ENCODE measurements at places on chromosomes 16 and 17. TPM values are rescaled to one million over a fixed set of nuclear protein-coding genes. Genes with fewer than 3 reads are reported as not detected.

Gene TEKT5
- total RNA-seq, result 0.57 TPM

Gene EARS2
- total RNA-seq, result 21.6 TPM

Gene KRT20
- not detected for total RNA-seq

Gene ITGB3
- 88.8 TPM for total RNA-seq

Gene JMJD6
- total RNA-seq, result 23.6 TPM

Gene GUCY2D
- 0.19 TPM for total RNA-seq

GRCh38 chr16:64910356-64910755 is 211.5 kb downstream of the CDH11 start:
- no peak overlapping the region for H3K4me3 ChIP-seq
- DNase-seq, result peak; percentile 14
- H3K27ac ChIP-seq, result no peak overlapping the region
- H3K27me3 ChIP-seq, result no peaks in the 10 kb centered on the region

GRCh38 chr17:65323049-65323448 is 185.9 kb downstream of the RGS9 start:
- no peak for DNase-seq
- no peak overlapping the region for H3K27ac ChIP-seq
- H3K4me1 ChIP-seq, result no peaks in the 10 kb centered on the region
- no peaks in the 10 kb centered on the region for H3K36me3 ChIP-seq
- H3K4me3 ChIP-seq, result no peak overlapping the region
- no peaks in the 10 kb centered on the region for H3K27me3 ChIP-seq

DNA sequence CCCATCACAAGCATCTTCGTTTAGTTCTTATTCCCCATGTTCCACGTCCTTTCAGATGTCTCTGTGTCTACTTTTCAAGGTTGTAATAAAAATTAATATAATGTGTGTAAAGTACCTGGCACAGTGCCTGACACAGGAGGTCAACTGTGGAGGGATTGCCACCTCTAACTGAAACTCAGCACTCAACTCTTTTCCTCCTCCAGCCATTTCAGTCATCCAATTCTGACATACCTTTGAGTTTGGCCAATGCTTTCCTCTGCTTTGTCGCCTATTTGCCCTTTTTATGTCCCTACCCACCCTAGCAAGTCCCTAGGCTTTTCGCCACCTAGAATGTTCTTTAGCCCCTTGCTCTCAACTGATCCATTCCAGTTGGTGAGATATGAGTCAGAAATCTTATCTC is 1.6 kb downstream of the UBE2Z start:
- H3K4me3 ChIP-seq, result peak overlapping the region; percentile 91
- H3K36me3 ChIP-seq, result peaks cover 2% of the 10 kb centered on the region
- DNase-seq, result no peak
- peaks cover 16% of the 10 kb centered on the region for H3K4me1 ChIP-seq
- H3K27me3 ChIP-seq, result no peaks in the 10 kb centered on the region
- H3K27ac ChIP-seq, result peak overlapping the region; percentile 15

DNA sequence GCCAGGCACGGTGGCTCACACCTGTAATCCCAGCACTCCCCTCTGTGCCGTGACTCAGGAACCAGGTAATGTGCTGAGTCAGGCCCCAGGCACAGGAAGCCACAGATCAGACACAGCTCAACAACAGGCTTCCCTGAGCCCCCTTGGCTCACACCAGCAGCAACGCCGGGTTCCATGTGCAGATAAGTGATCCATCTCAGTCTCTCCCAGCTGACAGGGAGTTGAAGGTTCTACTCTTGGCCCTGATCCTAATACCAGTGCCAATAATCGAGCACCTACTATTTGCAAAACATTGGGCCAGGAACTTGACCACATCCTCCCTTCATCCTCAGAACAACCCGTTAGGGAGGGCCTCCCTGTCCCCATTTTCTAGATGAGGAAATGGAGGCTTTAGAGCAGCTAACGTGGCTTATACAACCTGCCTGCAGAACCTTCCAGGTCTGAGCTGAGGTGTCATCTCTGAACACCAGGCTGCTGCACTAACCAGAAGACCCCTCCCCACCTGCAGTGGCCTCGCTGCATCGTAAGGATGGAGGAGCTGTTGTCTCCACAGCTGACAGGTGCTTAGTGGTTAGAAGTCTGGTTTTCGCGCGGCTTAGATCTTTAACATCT is 64.8 kb upstream of the AMZ2 start:
- H3K27ac ChIP-seq, result no peak overlapping the region
- H3K4me1 ChIP-seq, result no peaks in the 10 kb centered on the region
- H3K4me3 ChIP-seq, result no peak overlapping the region
- DNase-seq, result no peak
- H3K27me3 ChIP-seq, result no peaks in the 10 kb centered on the region

DNA sequence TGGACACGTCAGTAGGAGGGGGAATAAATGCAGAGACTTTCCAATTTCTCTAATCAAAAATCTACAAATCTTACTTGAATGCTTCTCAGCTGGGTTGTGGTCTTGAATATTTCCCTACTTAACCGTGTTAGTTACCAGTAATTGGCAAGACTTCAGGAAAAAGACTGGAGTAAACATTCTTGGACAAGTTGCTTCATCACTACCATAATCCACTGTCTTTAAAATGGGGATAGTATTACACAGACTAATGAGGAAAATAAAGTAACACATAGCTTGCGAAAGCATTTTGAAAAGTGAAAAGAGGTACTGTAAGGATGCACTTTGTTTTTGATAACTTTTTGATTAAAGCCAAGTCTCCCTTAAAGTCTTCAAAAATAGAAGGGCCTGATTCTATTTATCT is 18.4 kb downstream of the MYH1 start:
- H3K4me1 ChIP-seq, result no peaks in the 10 kb centered on the region
- H3K4me3 ChIP-seq, result no peak overlapping the region
- no peak for DNase-seq
- H3K36me3 ChIP-seq, result no peaks in the 10 kb centered on the region

DNA sequence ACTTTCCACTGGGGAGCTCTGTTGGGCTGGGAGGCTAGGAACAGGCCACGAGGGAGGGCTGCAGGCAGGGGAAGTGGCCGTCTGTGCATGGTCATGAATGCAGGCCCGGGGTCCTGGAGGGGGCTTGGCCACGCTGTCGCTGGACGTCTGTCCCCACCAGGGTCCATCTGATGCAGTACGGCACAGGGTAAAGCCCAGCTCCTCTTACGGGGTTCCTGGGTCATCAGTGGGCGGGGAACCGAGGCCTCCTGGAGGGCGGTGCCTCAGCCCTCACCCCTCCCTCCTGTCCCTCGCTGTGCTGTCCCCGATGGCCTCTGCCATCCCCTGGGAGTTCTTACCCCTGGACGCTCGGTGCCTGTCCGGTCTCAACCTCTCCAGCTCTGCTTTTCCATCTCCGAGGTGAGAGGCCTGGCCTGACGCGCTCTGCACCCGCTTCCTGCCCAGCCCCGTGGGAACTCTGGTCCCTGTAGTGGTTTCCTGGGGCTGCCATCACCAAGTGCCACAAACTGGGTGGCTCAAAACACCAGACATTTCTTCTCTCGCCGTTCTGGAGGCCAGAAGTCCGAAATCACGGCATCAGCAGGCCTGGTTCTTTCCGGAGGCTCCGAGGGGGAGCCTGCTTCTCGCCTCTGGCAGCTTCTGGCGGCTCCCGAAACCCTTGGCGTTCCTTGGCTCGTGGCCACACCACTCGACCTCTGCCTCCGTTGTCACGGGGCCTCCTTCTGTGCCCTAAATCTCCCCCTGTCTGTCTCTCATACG is 182.8 kb downstream of the SEC14L1 start:
- peak overlapping the region; percentile 96 for H3K27ac ChIP-seq
- H3K4me1 ChIP-seq, result peaks cover 2% of the 10 kb centered on the region
- DNase-seq, result no peak
- no peaks in the 10 kb centered on the region for H3K27me3 ChIP-seq

DNA sequence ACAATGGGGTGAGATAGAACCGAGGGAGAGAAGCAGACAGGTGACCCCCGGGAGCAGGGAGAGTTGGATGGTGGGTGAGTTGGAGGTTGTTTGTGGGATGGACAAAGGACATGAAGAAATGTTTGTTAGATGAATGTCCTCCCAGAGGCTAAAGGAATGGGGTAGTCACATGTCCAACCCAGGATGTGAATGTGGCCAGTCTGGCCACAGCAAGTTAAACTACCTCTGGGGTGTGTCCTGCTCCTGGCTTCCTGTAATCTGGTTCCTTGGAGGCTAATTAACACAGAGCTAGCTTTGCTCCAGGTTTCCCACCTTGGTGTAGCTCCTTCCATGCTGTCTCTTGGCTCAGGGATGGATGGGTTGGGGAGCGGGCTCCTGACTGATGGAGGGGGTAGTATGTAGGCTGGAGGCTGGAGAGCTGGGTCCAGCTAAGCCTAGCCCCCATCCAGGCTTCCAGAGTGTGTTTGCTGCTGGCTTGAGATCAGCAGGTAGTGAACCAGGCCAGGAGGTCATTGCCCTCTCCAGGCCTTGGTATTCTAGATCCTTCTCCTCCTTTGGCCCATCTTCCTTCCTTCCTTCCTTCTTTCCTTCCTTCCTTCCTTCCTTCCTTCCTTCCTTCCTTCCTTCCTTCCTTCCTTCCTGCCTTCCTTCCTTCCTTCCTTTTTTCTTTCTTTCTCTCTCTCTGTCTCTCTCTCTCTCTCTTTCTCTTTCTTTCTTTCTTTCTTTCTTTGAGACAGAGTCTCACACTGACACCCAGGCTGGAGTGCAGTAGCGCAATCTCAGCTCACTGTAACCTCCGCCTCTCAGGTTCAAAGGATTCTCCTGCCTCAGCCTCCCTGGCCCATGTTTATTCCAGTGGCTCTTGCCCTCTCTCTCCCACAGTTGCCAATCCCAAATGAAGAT is 28.0 kb upstream of the UBE2G1 start:
- no peaks in the 10 kb centered on the region for H3K36me3 ChIP-seq
- no peak for DNase-seq

DNA sequence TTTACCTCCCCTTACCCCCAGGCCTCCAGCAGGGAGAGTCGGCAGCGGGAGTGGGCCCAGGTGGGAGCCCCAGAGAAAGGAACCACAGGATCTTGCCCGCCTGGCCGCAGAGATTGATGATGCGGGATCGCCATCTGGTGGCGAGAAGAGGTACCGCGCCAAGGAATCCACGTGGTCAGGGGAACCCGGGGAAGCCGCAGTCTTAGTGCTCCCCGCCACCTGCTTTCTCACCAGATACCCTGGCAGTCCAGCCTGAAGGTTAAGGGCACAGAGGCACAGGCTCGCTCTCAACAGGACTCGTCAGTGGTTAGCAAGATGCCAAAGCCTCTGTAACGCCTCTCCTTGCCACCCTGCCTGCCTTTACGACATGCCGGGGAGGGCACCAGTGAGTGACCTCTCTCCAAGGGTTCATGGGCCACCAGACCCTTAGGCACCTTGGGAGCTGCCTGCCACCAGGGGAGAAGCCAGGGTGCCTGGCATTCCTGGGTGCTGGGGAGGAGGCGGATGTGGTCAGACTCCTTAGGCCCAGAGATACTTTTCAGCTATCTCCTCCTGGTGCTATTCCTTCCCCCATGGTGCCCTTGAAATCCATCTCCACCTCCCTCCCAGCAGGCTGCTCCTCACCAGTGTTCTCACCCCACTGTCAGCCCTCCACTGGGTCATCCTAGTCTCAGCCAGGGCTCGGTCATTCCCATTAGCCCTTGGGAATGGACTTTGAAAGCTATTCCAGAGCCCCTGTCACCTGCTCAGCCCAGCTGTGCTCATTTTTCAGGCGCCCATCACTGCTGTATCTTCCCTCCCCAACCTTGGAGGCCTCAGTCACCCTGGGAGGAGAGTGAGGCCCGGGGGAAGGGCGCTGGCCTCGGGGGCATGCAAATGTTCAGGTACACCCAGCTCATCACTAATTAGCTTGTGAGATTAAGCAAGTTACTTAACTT is 5.5 kb upstream of the RHBDF2 start:
- no peaks in the 10 kb centered on the region for H3K27me3 ChIP-seq
- peak; percentile 91 for DNase-seq
- H3K27ac ChIP-seq, result no peak overlapping the region
- H3K4me1 ChIP-seq, result no peaks in the 10 kb centered on the region

Data from kidney (tissue), 22 donors.